CD4-positive, alpha-beta T cell treated with Interleukin-17A for 1 hour (primary cell): ENCODE measurements at places on chromosomes 3 and 15.

DNA sequence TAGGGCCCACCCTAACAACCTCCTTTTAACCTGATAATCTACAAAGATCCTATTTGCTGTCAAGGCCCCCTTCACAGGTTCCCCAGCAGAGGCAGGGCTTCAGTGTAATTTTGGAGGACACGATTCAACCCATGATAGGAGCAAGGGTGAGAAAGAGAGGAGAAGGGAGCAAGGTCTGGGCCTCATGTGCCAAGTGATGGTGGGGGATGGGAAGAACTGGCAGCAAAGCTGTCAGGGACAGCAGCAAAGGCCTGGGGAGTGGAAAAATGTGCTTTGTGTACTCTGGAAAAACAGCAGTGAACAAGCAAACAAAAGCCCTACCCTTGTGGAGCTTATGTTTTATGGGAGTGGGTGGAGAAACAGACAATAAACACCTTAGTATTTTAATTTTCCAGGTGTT lies 2.7 kb upstream of the GALNT15 start:
- DNase-seq: no peak

GRCh38 chr3:144394032-144394431 lies 422.4 kb downstream of the DIPK2A start:
- DNase-seq: no peak

DNA sequence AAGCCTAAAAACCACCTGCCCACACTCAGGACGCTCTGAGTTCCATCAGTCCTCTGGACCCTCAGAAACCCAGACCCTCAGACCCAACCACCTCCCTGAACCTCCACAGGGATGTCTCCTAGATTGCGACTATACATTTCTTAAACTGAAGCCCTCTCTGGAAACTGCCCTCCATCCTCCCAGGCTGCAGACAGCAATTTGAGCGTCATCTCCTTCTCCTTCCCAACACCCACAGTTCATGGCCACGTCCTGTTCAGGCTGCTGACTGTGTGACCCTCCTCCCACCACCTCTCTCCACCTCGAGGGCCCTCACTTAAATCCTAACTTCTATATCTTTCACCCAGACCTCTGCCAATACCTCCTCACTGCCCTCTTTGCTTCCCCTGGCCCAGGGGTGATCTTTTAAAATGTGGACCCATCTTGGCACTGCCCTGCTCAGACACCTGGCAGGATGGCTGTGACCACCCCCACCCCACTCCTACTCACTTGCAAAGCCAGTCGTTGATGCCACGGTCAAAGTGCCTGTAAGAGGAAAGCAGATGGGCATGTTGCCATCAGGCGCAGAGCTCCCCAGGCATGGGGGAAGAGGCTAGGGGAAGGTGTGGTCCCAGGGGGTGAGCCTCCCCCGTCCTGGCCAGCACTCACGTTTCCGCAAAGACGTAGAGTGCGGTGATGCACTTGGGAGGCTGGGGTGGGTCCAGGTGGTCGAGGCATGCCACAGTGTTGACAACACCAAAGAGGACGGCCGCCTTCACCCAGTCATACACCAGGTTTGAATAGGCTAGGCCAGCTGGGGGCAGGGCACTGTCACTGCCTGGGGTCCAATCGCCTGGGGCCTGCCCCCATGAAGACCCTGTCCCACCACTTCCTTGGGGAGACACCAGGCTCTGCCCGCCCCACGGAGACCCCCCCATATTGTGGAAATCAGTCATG lies 6.0 kb downstream of the HHATL start:
- DNase-seq: no peak

DNA sequence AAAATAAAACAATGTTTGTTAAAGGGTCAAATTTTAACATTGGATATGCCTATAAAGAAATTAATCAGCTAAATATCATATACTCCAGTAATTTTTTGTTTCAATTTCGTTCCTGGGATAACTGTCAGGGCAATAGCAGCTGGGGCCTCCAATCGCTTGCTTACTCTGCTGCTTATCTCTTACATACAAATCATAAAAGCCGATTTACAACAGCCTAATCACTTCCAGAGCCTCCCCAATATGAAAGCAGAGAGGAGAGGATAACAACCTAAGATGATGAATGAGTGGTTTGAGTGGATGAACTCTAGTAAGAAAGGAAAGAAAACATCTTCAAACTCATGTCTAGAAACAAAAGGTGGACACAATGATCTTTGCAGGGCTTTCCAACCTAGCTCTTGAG lies 80.7 kb upstream of the PSMD6 start:
- DNase-seq: no peak

GRCh38 chr15:66738595-66738994 lies 36.6 kb downstream of the SMAD6 start:
- no peak for DNase-seq

DNA sequence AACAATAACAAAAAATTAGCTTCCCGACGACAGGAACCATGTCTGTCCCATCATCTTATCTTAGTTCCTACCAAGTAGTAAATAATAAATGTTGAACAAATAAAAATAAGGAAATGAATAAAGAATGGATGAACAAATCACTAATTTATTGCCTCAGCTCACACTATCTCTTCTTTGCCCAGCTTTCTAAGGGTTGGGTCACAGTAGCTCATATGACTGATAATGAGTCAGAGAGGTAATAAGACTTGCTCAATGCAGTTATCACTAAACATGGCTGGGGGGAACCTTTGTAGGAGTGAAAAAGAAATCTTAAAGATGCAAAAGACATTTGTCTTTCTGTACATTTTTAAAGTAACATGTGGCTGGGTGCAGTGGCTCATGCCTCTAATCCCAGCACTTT lies 182.2 kb downstream of the WDR76 start:
- no peak for DNase-seq

DNA sequence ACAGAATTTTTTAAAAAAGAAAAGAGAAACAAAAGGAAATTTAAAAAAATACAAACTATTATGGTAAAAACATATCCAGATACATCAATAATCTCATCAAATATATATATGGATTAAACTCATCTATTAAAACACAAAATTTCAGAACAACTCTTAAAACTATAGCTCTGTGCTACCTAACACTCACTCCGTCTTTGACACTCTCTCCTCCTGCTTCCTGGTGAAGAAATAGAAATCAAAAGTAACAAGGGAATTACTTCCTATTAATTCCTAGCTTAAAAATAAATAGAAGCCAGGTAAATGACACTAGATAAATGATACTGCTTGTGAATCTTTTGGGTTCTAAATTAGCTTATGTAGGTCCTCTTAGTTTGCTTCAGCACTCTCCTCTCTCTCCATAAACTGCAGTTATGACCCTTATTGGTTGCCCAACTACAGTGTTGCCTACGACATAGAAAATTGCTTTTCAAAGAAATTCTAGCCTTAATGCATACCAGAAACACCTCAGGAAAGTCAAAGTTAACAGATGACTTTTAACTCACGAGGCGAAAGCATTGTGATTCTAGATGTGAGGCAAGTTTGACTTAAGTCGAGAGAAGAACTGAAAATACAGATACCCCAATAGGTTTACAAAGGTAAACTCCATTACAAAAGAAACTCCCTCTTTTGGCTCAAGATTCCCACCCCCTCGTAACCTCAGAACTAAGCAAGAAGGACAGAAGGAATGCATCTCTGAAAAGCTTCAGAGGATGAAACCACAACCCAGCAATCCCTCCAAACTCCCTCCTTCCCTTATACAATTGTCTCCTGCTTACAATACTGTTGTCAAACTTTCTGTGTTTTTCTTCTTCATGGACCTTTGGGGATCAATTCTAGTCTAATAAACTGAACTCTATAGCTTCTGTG lies 394.7 kb downstream of the FGF12 start:
- DNase-seq: no peak

DNA sequence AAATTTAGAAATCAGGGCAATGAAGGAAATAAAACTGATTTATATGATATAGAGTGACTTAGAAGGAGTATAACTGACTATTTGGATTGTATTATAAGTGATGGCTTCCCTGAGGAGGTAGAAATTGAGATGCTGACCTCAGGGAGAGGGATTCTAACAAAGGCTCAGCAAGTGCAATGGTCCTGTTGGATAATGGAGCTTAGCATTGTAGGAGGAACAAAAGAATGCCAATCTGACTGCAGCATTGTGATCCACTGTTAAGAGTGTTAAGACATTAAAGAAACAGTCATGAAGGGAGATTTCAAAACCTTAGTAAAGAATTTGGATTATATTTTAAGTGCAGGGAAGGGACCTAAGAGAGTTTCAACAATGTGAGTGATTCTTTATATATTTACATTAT lies 158.4 kb upstream of the NAALADL2 start:
- no peak for DNase-seq

DNA sequence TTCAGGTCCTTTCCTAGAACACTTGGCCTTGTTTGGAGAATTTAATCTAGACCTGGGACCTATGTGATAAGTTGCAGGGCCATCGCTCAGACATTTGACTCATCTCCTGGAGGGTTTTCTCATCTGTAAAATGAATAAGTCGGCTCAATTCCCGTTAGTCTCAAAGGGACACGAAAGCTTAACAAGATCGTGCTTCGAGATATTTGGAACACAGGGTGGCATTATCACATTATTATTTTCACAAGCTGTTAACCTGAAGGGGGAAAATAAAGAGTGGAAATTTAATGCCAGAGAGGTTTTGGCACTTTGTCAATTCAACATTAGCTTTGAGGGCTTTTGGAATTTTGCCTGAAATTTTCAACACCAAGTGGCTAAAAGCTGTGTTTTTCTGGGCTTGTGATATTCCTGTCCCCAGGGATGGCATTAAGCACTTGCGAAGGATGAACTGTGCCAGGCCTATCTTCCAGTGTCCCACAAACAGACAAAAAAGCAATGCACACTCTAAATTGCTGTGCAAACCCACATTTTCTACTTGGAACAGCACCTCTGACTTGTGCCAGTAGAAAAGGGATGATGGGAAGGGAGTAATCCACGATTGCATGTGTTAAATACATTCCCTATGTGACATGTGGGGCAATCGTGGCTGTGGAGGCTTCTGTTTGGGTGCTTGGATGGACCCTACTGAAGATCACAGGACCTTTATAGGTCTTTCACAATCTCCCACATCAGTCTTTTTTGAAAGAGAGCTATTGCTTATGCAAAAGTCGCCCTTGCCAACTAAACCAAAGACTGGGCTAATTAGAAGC lies 478.7 kb downstream of the MFSD1 start:
- DNase-seq: no peak

- no peak for DNase-seq
These were observed 5.3 kb downstream of the MYLK start for GRCh38 chr3:123878807-123879206.

- no peak for DNase-seq
These were observed 21.9 kb downstream of the OSTN start for GRCh38 chr3:191220908-191221307.

GRCh38 chr3:180612364-180612763 lies 10.4 kb downstream of the TTC14 start:
- DNase-seq: no peak
